ENCODE measurements at places on chromosomes 4 and X.

GRCh38 chr4:184423003-184423686 lies 51.2 kb downstream of the IRF2 start:
- no peak for DNase-seq

DNA sequence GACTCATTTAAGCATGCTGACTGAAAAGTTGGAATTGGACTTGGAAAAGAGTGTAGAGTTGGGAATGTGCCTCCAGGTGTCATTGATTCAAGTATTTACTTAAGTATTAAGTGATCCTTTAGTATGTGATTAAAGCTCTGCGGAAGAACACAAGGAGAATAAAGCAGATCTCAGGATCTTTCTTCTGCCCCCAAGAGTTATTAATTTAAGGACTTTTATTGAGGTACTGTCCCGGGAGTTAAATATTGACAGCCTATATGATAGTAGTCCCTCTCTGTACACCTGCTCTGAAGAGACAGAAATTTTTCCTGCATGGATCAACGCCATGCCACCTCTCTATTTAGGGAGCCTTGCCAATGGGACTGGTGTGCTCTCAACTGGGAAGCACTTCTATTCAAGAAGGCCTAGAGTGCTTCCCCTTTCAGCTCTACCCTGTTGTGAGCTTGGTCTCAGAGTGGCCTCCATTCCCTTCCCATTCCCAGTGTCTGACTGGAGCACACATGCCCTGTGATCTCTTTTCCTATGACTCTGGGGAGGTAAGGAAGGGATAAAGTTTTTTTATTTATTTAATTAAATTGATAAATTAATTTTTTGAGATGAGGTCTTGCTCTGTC lies 75.9 kb downstream of the SHISA3 start:
- no peak for DNase-seq

GRCh38 chr4:94757192-94758140 lies at the start of gene BMPR1B:
Gene BMPR1B, plus strand, starts transcription at chr4:94757955. Its CDS starts 346,470 bp downstream, at chr4:95104425.
- peak; percentile 75 for DNase-seq

GRCh38 chrX:53048169-53049126 lies at the start of gene GPR173:
Gene GPR173, plus strand, starts transcription at chrX:53048789. Its CDS starts 27,833 bp downstream, at chrX:53076622.
- peak; percentile 30 for DNase-seq

DNA sequence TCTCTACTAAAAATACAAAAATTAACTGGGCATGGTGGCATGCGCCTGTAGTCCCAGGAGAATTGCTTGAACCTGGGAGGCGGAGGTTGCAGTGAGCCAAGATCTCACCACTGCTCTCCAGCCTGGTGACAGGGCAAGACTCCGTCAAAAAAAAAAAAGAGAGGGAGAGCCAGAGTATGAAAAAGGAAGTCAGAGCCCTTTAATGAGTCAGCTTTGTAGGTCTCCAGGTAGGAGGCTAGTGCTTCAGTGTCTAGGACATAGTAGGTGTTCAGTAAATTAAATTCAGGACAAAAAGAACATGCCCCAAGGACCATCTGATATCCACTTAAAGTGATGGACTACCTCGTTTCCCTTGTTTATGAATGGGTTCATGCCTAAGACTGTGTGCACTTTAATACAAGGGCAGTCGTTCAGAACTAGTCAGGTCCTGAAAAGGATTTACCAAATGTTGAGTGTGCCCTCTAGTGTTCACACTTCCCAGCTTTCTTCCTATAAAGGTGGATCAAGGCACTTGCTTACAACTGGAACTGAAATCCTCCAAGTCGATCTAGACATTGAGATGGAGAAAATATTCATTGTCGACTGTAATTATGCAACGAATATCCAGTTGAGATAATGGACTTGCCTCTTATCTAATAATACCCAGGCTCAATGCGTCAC lies 29.0 kb downstream of the F9 start:
- DNase-seq = peak; percentile 34

GRCh38 chr4:158859661-158860060 lies 90.8 kb downstream of the FNIP2 start:
- no peak for DNase-seq

GRCh38 chr4:14812101-14812500 lies 190.2 kb upstream of the CPEB2 start:
- no peak for DNase-seq

DNA sequence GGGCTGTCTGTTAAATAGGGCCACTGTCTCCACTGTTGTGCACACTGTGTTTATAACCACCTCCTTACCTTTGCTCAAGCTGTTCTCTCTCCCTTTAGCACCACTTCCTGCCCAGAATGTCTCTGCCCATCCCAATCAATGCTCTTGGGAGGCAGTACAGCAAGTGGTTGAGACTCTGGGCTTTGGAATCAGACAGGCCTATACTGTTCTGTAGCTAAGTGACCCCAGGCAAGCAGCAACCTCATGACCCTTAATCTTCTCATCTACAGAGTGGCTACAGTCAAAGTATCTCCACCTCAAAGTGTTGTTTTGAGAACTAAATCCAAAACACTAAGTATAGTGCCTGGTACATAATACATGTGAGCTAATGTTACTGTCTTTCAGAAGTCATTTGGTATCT lies 3.8 kb upstream of the TXK start:
- DNase-seq = no peak

- DNase-seq = no peak
Measured at GRCh38 chr4:178689926-178690325, 1247.7 kb upstream of the AGA start.

DNA sequence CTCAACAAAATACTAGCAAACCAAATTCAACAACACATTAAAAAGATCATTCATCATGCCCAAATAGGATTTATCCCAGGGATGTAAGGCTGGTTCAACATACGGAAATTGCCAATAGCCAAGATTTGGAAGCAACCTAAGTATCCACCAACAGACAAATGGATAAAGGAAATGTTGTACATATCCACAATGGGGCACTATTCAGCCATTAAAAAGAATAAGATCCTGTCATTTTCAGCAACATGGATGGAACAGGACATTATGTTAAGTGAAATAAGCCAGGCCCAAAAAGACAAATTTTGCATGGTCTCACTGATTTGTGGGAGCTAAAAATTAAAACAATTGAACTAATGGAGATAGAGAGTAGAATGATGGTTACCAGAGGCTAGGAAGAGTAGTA lies 82.0 kb upstream of the FAM241A start:
- no peak for DNase-seq

- no peak for DNase-seq
Measured at GRCh38 chr4:54016504-54016903, 47.9 kb downstream of the CHIC2 start.

GRCh38 chr4:182901337-182901736 lies 15.8 kb downstream of the DCTD start:
- DNase-seq = no peak

- DNase-seq = peak; percentile 58
Measured at GRCh38 chrX:140762061-140762460, 52.5 kb downstream of the LINC00632 start.

- DNase-seq = no peak
Measured at GRCh38 chr4:102493794-102494193, 7.4 kb upstream of the NFKB1 start.

DNA sequence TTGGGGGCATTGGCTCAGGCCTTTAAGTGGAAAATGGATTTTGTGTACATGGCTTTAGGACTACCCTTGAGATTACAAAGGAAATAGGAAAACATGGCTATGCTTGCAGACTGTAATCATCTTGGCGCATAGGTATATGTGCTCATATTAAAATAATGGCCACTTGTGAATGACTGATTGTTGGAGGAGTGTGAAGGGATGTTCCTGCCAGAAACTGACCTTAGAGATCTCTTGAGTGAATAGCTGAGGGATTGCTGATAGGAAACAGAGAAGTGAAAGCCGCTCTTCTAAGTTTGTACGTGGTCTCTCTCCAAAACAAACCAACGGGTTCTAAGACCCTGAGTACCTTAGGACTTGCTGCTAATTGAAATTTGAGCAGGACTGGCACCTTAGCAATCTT lies 186.0 kb downstream of the MGST2 start:
- no peak for DNase-seq

DNA sequence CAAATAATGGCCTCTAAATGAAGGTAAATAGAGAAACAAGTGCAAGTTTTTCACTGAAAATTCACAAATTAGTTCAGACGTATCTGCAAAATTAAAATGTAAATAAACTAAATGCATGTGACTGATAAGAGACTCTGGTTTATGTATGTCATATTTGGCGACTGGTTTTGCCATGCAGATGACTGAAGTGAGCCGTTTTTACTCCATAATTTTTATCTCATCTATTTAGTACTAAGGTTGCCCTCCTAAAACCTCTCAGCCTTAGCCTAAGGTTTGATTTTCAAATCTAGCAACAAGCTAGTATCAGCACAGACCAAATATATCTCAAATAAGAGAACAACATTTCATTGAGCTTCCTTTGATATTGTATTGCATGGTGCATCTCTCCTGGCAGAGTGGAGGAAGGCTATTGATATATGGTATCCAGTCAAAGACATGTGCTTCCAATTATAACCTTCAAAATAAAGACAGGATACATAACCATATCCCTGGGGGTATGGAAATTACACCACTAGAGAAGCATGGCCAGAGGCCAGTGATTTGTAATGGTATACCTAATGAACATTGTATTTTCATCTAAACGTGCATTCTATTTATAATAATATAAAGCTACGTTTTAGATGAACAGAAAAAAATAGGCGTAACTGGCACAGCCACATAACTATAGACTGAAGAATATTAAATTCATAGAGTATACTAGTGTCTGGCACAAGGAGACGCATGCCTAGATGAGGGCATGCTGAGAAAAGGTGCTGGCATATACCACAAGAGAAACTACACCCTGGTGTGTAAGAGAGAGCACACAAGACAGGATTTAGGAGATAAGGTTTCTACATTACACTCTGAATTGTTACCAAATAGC lies 392.6 kb upstream of the INTU start:
- DNase-seq = no peak

GRCh38 chr4:160026721-160027120 lies 923.8 kb downstream of the RAPGEF2 start:
- DNase-seq = peak; percentile 69

DNA sequence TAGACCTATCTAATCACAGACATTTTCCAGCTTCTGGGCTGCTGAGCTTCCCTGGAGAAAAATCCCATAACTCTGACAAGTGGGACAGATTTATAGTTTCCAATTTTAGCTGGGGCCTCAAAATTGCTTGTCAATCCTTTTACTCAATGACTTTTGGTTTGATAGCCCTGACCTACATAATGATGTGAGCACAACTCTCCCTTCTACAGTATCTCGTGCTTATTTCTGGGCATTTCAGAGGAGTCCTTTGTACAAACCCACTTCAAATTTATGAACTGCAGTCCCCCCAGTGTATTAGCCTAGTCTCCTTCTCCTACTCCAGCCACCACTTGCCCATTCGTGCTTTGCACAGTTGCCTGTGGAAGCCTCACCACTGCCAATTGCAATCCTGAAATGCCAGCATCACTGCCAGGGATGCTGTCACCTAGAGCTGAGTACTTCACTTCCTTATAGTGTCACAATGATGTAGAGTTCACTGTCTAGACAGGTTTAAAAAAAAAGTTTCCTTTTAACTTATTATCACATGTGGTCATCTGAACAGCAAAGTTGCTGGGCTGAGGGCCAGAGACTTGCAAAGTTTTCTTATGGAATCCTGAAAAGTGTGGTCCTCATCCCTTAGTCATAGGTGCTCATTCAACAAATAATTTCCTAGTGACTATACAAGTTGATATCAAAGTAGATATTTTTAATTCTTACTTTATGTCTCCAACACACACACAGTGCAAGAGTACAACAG lies 21.2 kb downstream of the TRAM1L1 start:
- DNase-seq = peak; percentile 22

GRCh38 chr4:157701695-157701994 lies 471.2 kb downstream of the GASK1B start:
- DNase-seq = no peak

DNA sequence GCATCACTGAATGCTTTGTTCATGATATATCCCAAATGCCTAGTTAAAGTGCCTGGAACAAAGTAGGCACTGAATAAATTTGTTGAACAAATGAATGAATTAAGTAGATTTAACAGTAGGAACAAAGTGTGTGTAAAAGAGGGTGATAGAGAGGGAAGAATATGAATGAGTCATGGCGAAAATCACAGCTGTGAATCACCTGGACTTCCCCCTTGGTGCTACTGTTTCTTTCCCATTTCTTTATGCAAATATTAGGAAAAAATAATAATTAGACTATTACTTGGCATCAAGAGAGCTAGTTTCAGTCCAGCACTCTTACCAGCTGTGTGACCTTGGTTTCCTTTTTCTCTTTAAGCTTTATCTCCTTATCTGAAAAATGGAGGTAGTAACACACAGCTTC lies 9.2 kb downstream of the SPIN3 start:
- no peak for DNase-seq

GRCh38 chr4:110876866-110877265 lies 254.0 kb upstream of the PITX2 start:
- DNase-seq = no peak

DNA sequence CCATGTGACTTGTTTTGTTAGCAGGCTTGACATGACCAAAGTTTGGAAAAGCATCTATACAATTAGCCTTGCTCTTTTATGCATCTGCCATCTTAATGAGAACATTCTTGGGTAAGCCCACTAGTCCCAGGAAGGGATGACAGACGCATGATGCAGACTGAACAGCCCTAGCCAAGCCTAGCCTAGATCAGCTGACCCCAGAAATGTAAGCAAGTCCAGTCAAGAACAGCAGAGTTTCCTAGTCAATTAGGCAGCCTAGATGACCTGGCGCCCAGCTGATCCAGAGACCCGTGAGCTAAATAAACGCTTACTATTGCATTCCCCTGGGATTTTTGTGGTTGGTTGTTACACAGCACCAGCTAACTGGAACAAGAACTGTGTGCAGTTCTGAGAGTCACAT lies 457.9 kb downstream of the BCOR start:
- DNase-seq = no peak

DNA sequence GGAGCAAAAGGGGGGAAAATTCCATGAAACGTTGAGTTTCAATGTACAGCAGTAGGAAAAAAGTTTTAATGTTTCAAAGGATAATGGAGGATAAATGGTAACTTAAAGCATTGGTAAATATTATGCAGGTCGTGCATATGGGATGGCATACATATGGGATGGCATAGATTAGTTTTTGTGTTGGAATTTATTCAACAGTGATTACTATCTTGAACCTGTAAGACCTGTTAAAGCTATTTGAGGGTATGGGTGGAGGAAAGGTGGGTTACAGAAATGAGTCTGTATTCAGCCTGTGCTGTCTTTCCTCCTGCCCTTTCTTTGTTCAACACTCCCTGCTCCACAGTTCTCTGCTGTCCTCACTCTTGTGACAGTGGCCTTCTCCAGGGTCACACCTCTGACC lies 54.6 kb downstream of the ARHGAP10 start:
- DNase-seq = no peak

- no peak for DNase-seq
Measured at GRCh38 chr4:25043548-25043947, 12.8 kb upstream of the LGI2 start.

- DNase-seq = no peak
Measured at GRCh38 chr4:133440404-133440803, 291.3 kb downstream of the PCDH10 start.

DNA sequence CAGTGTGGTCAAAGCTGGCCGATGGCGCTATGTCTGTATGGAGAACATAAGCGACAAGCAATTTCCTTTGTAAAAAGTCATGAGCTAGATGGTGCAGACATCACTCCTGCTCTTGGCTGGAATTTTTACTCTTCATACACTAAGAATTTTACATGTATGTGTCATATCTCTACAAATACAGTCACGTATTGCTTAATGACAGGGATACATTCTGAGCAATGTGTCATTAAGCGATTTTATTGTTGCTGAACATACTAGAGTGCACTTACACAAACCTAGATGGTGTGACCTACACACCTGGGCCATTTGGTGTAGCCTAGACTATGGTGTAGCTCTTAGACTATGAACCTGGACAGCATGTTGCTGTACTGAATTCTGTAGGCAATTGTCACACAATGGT lies 185.4 kb downstream of the SOWAHB start:
- no peak for DNase-seq
